ENCODE measurements at places on chromosomes 4 and X.
A peak's percentile ranks its signal among the peaks of the same experiment; 100 is the strongest.

- DNase-seq, result no peak
Observed at GRCh38 chr4:150855981-150856510, 159.0 kb downstream of the LRBA start.

GRCh38 chr4:20256381-20256881, 4.7 kb downstream of the SLIT2 start:
- no peak for DNase-seq

GRCh38 chr4:56255820-56256219, 131.5 kb downstream of the AASDH start:
- no peak for DNase-seq

- DNase-seq, result no peak
Observed at GRCh38 chr4:184953421-184953945, 64.8 kb upstream of the HELT start.

DNA sequence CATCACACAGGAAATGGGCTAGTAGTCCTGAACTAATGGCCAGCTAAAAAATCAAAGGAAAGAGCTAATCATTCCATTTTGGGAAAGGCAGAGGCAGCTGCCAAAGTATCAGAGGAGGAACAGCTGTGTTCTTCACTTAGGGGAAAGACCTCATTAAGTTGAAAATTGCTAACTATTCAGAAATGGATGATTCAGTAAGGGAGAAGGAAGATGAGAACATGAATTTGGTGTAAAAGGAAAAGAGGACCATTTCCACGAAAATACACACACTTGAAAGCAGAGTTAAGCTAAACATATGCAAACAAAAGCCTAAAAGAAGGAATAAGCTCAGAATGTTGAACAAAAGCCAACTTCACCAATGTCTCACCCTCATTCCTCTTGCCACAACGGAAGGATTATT, 90.4 kb downstream of the PCDH19 start:
- DNase-seq, result no peak

DNA sequence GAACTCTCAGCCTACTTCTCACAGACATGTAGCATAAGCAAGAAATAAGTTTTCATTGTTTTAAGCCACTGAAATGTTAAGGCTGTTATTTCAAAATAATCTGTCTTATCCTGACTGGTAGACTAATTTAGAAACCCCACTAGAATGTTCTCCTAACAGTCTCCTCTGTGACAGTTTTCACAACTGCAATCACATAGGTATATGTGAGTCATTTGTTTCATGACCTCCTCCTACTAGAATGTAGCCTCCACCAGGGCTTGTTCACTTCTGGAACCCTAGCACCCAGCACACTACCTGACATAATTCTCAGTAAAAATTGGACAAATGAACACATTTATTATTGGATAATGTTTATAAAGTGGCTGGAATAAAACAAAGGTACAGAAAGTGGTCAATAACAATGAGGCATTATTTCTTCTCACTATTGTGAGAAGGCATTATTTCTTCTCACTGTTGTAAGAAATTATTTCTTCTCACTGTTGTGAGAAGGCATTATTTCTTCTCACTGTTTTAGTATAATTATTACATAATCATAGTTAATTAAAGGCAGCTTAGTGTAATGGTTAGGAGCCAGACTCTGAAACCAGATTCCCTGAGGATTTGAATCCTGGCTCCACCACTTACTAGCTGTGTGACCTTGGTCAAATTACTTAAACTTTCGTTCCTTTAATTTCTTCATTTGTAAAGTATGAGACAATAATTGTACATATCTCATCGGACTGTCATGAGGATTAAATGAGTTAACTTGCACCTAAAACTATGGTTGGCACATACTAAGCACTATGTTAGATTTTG, 251.5 kb downstream of the RASL11B start:
- DNase-seq, result peak; percentile 73

GRCh38 chrX:118730500-118731247, 3.3 kb downstream of the IL13RA1 start:
- no peak for DNase-seq

GRCh38 chrX:79409657-79410056, 42.5 kb upstream of the ITM2A start:
- no peak for DNase-seq

DNA sequence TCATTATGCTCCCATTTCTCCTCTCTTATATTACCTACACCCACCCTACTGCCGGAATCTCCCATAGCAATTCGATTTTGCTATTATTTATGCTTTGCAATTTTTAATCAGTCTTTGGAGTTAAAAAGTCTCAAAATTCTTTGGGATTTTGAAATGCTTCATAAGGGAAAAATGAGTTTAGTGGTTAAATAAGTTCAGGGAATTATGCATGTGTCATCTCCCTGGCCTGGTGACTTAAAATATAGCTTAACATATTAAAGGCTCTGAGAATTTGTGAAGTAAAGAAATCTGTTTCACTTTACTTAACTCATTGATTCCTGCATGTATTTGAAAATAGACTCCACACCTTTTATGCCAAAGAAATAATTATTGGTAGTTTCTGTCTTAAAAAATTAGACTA, 185.1 kb upstream of the DIPK2B start:
- no peak for DNase-seq

- no peak for DNase-seq
Observed at GRCh38 chr4:182879913-182880312, 37.3 kb downstream of the DCTD start.

GRCh38 chr4:122528879-122529278, 72.4 kb upstream of the IL2 start:
- no peak for DNase-seq

All from activated CD4-positive, alpha-beta T cell treated with anti-CD3 and anti-CD28 coated beads, Interleukin-2, amount 50 U/mL, for 16 hours (primary cell).